ENCODE measurements at places on chromosomes 12 and 14. TPM values are rescaled to one million over a fixed set of nuclear protein-coding genes. Genes with fewer than 3 reads are reported as not detected.
A peak's percentile ranks its signal among the peaks of the same experiment; 100 is the strongest.

GRCh38 chr12:9760699-9761418 lies at the start of gene CD69:
Gene CD69 (minus strand): TSS chr12:9760901. CDS start chr12:9760820, 81 bp downstream.
- no peaks in the 10 kb centered on the region for H3K36me3 ChIP-seq
- H3K4me3 ChIP-seq: peak within 1 kb of the TSS; percentile 70
- peaks cover 51% of the 10 kb centered on the region for H3K4me1 ChIP-seq
- no peaks in the 10 kb centered on the region for H3K27me3 ChIP-seq

DNA sequence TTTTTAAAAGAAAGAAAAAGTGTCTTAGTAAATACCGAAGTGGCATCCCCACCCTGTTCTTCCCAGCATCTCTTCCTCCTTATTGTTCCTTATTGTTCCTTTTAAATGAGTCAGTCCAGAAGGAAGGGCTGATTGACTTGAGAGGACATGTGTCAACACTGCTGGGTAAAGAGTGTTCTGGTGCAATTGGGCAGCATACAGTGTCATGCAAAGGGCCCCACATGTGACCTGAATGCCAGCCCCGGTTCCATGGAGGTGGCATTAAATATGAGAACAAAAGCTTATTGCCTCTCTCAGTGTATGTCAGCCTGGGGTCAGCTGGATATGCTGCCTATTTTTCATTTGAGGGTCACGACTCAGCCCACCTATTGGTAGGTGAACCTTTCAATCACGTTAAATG lies 58.9 kb upstream of the RIC8B start:
- no peak overlapping the region for H3K27ac ChIP-seq
- H3K4me3 ChIP-seq: no peak overlapping the region
- no peak for DNase-seq
- no peaks in the 10 kb centered on the region for H3K27me3 ChIP-seq

DNA sequence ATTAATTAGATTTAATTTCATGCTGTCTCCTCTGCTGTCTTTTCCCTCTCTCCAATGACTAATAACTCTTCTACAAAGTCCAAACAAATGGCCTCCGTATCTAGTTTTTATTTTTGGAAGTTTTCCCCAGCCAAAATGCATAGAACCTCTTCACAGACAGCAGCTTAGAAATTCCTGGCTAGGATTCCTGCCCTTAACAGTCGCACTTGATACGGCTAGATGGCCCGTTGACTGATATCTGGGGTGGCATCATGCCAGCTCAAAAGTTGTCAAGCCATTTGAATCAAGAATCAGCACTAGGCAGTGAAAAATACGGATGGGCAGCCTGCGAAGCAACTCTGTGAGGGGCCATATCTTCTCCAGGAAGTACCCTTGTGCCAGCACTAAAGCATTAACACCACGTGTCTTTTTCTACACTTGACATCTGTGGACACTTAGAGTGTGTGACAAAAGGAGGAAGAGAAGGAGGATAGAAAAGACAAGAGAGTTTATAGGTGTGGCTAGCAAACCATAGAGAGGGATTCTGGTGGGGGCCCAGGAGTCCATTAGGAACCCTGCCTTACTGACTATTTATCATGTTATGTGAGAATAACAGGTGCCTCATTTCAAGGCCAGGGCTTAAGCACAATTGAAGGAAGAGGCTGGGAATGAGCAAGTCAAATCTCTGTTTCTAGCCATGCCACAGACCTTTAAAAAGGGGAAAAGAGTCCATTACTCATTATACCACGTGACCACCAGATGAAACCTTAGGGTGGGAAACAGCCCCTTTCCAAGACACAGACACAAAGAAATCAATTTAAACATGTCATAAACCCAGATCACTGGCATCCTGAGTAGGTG lies 39.2 kb upstream of the KRR1 start:
- no peaks in the 10 kb centered on the region for H3K36me3 ChIP-seq
- no peak overlapping the region for H3K27ac ChIP-seq
- no peaks in the 10 kb centered on the region for H3K4me1 ChIP-seq
- DNase-seq: no peak
- H3K27me3 ChIP-seq: no peaks in the 10 kb centered on the region

- no peak overlapping the region for H3K27ac ChIP-seq
- H3K27me3 ChIP-seq: no peaks in the 10 kb centered on the region
- H3K36me3 ChIP-seq: no peaks in the 10 kb centered on the region
- no peak for DNase-seq
- H3K4me1 ChIP-seq: no peaks in the 10 kb centered on the region
These were observed 42.9 kb upstream of the FZD10 start for GRCh38 chr12:130119241-130119861.

GRCh38 chr12:42862055-42862454 lies 272.5 kb upstream of the PRICKLE1 start:
- H3K4me3 ChIP-seq: no peak overlapping the region
- H3K27ac ChIP-seq: no peak overlapping the region
- no peak for DNase-seq

DNA sequence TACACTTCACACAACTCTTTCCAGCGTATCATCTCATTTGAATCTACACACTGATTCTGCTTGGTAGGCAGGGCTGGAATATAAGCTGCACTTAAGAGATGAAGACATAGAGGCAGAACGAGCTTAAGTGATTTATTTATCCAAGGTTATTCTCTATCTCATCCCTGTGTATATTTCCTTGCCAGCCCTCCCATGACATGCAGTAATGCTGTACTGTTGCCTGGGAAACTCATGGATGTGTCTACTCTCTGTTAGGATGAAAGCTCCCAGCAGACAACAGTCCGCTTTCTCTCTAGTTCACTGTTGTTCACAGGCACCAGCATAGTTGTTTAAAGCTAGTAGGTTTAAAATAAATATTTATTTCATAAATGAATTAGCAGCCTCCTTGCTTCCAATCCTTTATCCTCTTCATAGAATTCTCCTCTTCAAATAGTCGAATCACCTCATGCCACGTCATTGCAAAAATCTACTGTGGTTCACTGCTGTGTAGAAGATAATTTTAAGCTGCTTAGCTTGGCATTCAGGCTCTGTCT lies 25.4 kb downstream of the FGF6 start:
- H3K4me1 ChIP-seq: no peaks in the 10 kb centered on the region
- H3K27me3 ChIP-seq: no peaks in the 10 kb centered on the region
- no peak overlapping the region for H3K4me3 ChIP-seq
- no peaks in the 10 kb centered on the region for H3K36me3 ChIP-seq

GRCh38 chr12:32290411-32290810 lies 108.9 kb upstream of the FGD4 start:
- no peaks in the 10 kb centered on the region for H3K36me3 ChIP-seq
- no peak for DNase-seq
- H3K27ac ChIP-seq: no peak overlapping the region

DNA sequence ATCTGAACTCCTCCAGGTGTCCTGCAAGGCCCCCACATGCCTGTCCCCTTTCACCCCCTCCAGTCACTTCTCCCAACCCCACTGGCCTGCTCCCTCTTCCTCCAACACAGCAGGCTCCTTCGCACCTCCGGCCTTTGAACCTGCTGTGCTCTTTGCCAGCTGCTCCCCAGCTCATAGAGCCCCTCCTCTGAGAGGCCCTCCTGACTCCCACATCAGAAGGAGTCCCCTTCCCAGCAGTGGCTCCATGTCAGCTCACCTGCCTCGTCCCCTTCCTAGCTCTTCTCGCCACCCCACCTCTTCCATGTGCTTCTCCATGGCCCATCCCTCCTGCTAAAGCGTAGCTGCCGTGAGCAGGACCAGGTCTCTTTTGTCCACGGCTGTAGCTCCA lies 22.1 kb downstream of the SCARB1 start:
- H3K27ac ChIP-seq: no peak overlapping the region
- no peak overlapping the region for H3K4me3 ChIP-seq
- no peaks in the 10 kb centered on the region for H3K4me1 ChIP-seq
- H3K27me3 ChIP-seq: no peaks in the 10 kb centered on the region
- H3K36me3 ChIP-seq: no peaks in the 10 kb centered on the region
- no peak for DNase-seq

DNA sequence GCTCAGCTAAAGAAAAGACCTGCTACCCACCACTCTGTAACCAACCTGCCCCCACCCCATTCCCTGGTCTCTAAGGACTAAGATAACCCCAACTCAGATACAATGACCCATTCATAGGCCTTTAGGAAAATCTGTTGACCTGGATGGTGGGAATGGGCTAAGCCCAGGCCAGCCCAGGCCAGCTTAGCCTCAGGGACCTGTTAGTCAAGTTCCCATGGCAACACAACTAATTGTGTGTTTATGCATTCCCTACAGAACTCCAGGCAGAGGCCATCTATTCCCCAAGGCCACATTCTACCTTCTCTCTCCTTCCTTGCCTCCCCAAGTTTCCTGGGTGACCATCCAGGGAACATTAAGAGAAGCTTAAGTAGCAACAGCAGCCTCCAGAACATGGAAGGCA lies 16.1 kb upstream of the KRT8 start:
- no peak for DNase-seq
- no peaks in the 10 kb centered on the region for H3K27me3 ChIP-seq
- no peak overlapping the region for H3K27ac ChIP-seq
- no peaks in the 10 kb centered on the region for H3K36me3 ChIP-seq
- no peaks in the 10 kb centered on the region for H3K4me1 ChIP-seq
- H3K4me3 ChIP-seq: no peak overlapping the region

DNA sequence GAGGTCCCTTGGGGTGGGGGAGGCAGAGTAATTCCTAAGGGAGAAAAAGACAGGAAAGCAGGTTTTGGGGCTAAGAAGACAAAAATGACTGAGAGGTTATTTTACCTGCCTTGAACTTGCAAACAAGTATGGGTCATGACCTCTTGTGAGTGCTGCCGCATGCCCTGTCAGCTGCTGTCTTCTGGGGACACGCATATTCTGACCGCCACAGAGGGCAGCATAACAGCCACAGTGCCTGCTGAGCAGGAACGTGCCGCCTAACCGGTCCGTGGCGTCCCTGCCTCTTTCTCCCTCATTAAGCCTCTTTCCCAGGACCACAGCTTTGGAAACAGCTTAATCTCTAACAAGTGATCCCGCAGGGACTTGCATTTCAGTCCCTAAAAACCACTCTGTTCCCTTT lies 51.3 kb upstream of the KCNA1 start:
- no peaks in the 10 kb centered on the region for H3K27me3 ChIP-seq
- DNase-seq: no peak
- no peaks in the 10 kb centered on the region for H3K36me3 ChIP-seq
- H3K27ac ChIP-seq: no peak overlapping the region

GRCh38 chr14:102089621-102090343 lies 2.9 kb upstream of the HSP90AA1 start:
- H3K27me3 ChIP-seq: no peaks in the 10 kb centered on the region
- no peak overlapping the region for H3K27ac ChIP-seq
- no peak overlapping the region for H3K4me3 ChIP-seq
- H3K36me3 ChIP-seq: peaks cover 8% of the 10 kb centered on the region
- peaks cover 17% of the 10 kb centered on the region for H3K4me1 ChIP-seq
- DNase-seq: no peak

GRCh38 chr12:19412844-19413243 lies 26.4 kb upstream of the AEBP2 start:
- H3K4me3 ChIP-seq: no peak overlapping the region
- DNase-seq: no peak
- H3K36me3 ChIP-seq: no peaks in the 10 kb centered on the region
- no peaks in the 10 kb centered on the region for H3K4me1 ChIP-seq
- no peak overlapping the region for H3K27ac ChIP-seq
- no peaks in the 10 kb centered on the region for H3K27me3 ChIP-seq

DNA sequence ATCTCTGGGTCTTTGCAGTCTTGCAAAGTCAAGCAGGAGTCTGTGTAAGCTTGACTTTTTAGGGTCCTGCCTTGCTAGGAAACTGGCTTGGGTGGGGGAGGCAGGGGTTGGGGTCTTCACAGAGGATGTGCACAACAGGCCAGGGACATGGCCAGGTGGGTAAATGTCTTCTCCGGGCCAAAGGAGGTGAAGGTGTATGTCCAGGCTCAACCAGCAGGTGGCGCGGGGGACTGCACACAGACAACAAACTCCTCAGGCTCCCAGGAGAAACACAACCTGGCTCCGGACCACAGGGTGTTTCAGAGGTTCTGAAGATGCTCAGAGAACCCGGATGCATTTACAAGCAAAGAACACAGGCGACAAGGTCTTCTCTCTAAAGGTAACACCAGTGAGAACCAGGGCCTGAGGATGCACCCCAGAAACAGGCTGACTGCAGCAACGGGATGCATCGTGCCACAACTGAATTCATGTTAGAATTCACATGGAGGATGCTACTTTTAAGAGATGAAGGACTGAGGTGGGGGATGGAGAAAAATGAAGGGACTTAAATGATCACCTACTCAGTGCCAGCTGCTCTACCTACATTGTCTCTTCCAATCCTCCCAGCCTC lies 56.0 kb downstream of the PLEKHG3 start:
- peak; percentile 36 for DNase-seq
- no peaks in the 10 kb centered on the region for H3K27me3 ChIP-seq

- no peak overlapping the region for H3K27ac ChIP-seq
- peaks cover 7% of the 10 kb centered on the region for H3K36me3 ChIP-seq
- no peak overlapping the region for H3K4me3 ChIP-seq
- no peak for DNase-seq
These were observed 50.0 kb downstream of the NCOR2 start for GRCh38 chr12:124517260-124518050.

Gene CMTM5
- total RNA-seq: not detected

Gene EMC9
- total RNA-seq: 25.5 TPM

Gene LMO3
- not detected for total RNA-seq

Gene PMCH
- not detected for total RNA-seq

Gene PRH2
- not detected for total RNA-seq

Gene MYH6
- 0.46 TPM for total RNA-seq

Gene TMEM132D
- total RNA-seq: not detected

Gene LGMN
- total RNA-seq: 10.0 TPM
